ENCODE measurements at places on chromosomes 11 and 22. TPM values are rescaled to one million over a fixed set of nuclear protein-coding genes. Genes with fewer than 3 reads are reported as not detected.

DNA sequence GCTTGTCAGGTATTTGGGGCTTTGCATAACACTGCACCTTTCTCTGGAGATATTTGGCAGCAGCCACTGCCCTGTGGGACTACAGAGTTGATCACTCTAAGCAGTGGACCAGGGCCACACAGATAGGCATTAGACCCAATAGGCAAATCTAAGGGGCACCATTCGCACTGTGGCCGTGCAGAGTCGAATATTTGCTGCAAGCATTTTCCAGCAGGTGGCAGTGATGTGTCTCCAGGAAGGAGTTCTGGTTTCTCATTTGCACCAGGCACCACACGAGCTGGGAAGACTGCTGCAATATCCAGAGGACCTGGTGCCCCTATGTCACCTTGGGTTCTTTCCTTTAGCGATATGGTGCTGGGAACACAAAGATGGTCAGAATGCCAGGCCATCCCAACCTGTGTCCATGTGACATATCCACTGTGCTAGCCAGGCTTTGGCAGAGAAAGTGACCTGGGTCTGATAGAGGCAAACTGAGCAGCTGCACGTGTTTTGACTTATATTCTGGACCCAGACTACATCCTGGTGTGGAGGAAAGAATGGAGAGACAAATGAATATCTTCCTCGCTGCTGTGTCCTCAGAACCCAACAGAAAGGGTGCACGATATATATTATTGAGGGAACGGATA is 318.7 kb downstream of the BUD13 start:
- H3K4me3 ChIP-seq: no peak overlapping the region
- no peak overlapping the region for H3K27ac ChIP-seq
- H3K36me3 ChIP-seq: no peaks in the 10 kb centered on the region
- no peaks in the 10 kb centered on the region for H3K4me1 ChIP-seq
- no peak for DNase-seq

- H3K27ac ChIP-seq: no peak overlapping the region
- no peaks in the 10 kb centered on the region for H3K36me3 ChIP-seq
- no peak for DNase-seq
- H3K4me1 ChIP-seq: peaks cover 13% of the 10 kb centered on the region
- H3K4me3 ChIP-seq: no peak overlapping the region
- no peaks in the 10 kb centered on the region for H3K27me3 ChIP-seq
Measured at GRCh38 chr22:26798462-26799065, 141.2 kb downstream of the MIAT start.

Gene GRAP2
- not detected for total RNA-seq

Gene C11orf52
- 1.2 TPM for total RNA-seq

All from osteoblast (primary cell).